Regular cardiac myocyte (primary cell): ENCODE measurements at places on chromosomes 7 and 10. TPM values are rescaled to one million over a fixed set of nuclear protein-coding genes. Genes with fewer than 3 reads are reported as not detected.

MNX1 gene
- total RNA-seq: not detected in 2 replicates

HECW1 gene
- not detected in 2 replicates for total RNA-seq

SGMS1 gene
- total RNA-seq: 51.3 and 58.7 TPM in 2 replicates

LIPF gene
- total RNA-seq: not detected in 2 replicates

ZNF853 gene
- 0.19 and 0.28 TPM in 2 replicates for total RNA-seq

PLEKHS1 gene
- total RNA-seq: not detected in 2 replicates

H2BK1 gene
- not detected in 2 replicates for total RNA-seq

OR2A7 gene
- not detected in 2 replicates for total RNA-seq
